AG20443 (cell line): ENCODE measurements at places on chromosomes 7 and 10.
A peak's percentile ranks its signal among the peaks of the same experiment; 100 is the strongest.

- no peak for DNase-seq
Observed at GRCh38 chr10:33939892-33940291, 605.4 kb upstream of the NRP1 start.

- DNase-seq = no peak
Observed at GRCh38 chr7:20441991-20442441, 111.3 kb downstream of the ITGB8 start.

- DNase-seq = peak; percentile 75
Observed at GRCh38 chr7:74482629-74483401, 29.1 kb downstream of the GTF2IRD1 start.

DNA sequence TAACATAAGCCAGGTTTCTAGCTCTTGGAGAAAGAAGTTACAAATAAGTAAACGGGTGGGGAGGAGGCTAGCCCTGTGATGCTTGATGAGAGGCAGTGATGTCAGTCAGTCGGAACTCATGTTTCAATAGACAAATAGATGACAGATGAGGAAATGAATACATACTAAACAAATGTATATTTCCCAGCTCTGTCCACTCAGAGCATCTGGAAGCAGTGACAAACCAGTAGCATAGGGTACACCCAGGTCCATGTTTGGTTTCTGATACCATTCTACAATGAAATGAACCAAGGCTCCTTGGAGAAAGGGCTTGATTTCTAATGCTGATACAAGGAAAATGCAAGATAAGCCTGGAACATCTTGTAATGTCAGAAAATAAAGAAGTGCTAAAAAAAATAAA, 30.6 kb downstream of the PODXL start:
- DNase-seq = no peak

DNA sequence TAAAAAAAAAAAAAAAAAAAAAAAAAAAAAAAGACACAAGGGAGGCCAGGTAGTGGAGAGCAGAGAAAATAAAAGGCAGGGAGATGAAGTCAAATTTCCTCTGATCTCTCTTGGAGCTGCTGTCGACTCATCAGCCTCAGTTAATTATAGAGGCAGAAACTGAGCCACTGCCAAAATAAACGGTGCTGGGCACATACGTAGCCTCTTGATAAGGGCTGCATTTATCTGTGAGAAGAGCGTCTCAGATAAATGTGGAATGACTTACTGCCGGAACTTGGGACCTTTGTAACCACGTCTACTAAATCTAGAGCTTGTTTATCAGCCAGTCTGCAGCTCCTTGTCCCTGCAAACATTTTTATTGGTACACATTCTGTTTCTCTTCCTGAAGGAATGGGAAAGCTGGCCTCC, 162.3 kb downstream of the BAMBI start:
- DNase-seq = no peak

- peak; percentile 78 for DNase-seq
Observed at GRCh38 chr10:104337985-104338735, at the start of gene ITPRIP. Gene ITPRIP (minus strand): TSS chr10:104338465. CDS start chr10:104316051, 22,414 bp downstream.

DNA sequence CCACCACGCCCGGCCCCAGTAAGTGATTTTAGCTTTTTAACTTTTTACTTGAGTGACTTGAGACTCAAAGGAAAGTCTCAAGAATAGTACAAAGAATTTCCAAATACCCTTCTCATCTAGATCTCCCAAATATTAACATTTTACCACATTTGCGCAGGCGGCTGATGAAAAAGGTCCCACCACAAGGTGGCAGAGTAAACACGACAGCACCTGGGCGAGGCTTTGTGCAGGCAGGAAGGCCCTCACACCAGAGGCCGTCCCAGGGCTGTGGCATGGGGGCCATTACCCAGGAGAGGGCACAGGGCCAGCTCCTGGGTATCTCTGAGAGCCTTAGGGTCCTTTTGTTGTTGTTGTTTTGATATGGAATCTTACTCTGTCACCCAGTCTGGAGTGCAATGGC, 50.0 kb upstream of the WIPI2 start:
- DNase-seq = no peak
